ENCODE measurements at places on chromosomes 1 and 21.

DNA sequence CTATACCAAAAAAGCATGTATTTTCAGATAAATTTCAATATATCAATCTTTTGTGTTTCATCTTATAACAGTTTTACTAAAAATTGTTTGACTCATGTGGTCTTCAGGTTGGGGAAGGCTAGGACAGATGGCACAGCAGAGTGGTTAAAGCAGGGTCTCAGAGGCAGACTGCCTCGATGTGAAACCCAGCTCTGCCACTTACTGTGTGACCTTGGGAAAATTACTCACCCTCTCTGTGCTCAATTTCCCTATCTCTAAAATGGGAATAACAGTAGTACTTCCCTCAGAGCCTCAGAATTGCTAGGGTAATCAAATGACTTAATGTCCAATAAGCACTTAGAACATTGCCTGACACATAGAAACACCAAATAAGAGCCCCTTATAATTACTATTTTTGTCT is 262.1 kb upstream of the FMN2 start:
- DNase-seq: no peak

DNA sequence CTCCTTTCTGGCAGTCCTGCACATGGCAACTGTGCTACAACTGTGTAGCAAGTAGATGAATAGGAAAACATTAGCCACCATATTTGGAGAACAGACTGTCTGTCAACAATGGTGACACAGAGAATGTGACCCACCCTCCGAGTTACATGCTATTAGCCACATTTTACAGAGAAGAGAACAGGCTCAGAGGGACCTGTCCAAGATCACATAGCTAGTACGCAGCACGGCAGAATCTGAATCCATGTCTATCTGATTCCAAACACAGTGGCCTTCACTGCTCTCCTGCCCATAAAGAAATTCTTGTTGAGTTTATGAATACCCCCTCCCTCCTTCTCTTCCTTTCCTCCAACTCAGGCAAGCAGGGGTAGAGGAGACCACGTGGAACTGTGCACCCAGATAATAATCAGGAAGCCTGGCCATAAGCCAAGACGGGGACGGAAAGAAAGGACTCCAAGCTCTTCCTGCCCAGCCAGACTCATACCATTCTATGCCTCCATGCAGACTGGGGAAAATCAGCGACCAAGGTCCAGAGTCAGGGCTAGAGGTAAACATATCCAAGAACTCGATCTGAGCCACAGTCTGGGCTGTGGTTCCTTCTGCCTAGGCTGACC is 78.8 kb downstream of the TRABD2B start:
- DNase-seq: no peak

- DNase-seq: no peak
These were observed 43.8 kb downstream of the CD53 start for GRCh38 chr1:110916669-110917306.

GRCh38 chr1:36222481-36223380 is 1.5 kb upstream of the THRAP3 start:
- no peak for DNase-seq

- DNase-seq: no peak
These were observed 69.1 kb upstream of the C1orf105 start for GRCh38 chr1:172351346-172351745.

DNA sequence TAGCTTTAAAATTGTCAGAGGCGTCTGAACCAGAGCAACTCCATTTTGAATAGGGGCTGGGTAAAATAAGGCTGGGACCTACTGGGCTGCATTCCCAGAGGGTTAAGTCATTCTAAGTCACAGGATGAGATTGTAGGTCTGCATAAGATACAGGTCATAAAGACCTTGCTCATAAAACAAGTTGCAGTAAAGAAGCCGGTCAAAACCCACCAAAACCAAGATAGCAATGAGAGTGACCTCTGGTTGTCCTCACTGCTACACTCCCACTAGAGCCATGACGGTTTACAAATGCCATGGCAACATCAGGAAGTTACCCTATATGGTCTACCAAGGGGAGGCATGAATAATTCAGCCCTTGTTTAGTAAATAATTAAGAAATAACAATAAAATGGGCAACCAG is 143.6 kb downstream of the GABPA start:
- DNase-seq: no peak

DNA sequence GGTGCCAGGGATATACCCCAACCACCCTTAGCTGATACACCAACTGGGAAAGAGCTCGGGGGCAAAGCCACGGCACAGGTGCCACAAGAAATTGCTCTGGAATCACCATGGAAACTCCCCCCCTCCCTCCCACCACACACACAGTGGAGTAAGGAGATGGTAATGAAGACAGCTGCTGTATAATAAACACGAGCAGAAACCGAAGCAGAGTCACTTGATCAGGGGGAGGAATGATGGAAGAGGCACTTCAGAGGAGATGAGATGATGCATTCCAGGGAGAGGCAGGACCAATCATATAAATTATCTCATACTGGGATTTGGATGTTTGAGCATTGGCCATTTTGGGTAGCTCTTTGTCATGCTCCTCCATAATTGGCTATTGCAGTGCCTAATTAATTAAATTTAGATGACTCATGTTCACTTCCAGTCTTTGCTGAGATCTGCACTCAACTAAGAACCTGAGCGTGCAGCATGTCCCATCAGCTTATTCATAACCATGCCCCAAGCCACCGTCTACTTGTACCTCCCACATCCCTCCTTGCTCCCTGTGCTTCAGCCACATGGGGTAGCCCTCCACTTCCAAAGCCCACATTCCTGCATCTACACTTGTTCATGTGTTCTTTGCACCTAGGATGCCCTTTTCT is 189.5 kb downstream of the ZSCAN20 start:
- no peak for DNase-seq

DNA sequence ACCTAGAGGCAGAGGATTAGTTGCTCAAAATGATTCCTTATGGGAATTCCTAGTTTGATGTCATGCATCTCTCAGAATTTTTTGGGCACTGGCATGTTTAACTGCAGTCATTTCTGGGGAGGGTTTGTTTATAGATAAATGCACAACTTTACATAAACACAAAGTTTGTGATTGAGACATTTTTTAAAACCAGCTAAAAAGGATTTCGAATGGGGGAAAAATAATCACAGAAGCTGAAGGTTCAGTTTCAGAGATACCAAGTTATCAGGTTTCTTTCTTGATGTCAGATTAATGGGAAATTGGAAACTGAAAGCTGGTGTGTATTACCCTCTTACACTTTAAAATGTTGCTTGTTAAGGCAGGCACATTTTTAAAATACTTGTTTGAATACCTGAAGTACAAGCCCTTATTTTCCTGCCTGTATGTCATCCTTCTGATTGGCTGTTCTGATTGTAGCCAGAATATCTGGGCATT is 72.1 kb downstream of the DISP1 start:
- no peak for DNase-seq

DNA sequence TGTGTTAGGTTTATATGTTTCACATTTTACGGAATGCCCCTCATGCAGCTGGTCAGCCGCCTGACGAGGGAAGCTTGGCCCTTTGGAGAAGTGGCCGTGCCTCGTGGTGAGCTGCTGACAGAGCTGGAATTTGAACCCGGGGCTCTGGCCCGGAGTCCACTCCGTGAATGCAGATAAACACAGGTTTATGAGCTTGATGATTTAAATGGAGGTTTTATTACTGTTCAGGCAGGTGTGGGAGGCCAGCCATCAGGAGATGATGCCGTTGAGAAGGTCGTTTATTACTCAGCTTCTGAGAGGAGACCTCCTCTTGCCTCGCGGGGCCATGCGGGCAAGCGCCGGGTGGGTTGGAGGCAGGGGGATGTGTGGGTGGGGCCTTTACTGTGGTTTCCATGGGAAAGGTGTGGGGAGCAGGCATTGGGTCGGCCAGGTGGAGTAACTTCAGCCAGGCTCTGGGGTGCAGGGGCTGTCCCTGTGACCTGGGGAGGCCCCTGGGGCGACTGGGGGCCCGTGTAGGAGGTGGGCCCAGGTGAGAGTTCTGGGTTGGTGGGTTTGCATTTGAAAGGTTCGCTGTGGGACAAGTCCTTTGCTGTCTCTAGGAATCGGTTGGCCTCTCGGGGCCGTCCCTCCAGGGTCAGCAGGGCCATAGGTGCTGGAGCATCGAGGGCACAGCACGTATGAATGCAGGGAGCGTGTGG is 22.0 kb downstream of the PRKCZ start:
- no peak for DNase-seq

GRCh38 chr1:157932069-157932468 is 61.4 kb upstream of the KIRREL1 start:
- no peak for DNase-seq

- DNase-seq: no peak
These were observed 479 bp downstream of the SELENOF start for GRCh38 chr1:86913399-86913895.

DNA sequence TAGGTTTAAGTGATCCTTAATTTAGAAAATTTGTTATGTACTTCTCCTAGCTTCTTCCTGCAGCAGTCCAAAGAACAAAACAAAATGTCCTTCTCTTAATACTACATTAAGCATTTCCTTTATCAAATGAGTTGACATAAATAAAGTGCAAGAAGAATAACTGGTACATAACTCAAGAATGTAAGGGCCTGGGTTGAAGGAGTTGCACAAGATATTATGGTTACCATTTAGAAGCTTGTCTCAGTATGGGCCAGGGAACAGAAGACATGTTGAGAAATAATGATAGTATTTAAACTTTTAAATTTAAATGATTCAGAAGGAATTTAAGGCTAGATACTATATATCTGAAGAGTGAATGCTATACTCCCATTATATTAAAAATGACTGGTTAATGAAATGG is 23.5 kb downstream of the SUCO start:
- DNase-seq: no peak

DNA sequence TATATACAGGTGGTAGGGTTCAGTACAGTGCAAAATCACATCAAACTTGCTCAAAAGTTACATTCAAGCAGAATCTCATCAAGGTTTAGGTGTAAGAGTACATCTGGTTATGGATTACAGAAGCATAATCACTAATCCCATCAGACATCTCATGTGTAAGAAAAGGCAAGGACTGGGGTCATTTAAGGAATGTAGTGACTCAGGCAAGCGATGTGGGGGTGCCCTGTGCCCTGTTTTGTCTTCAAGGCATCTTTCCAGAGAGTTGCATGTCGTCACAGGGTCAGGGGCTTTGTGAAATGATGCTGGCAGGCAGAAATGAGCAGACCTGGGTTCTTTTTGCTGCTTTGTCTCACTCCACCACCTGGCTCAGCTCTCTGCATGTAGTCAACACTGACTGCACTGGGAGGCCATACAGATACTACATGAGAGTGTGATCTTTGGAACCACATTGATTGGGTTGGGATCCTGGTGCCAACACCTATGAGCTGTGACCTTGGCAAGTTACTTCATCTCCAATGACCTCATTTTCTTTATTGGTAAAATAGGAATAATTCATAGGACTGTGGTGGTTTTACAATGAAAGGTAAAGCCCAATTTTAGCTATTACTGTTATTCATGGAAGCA is 8.2 kb upstream of the HHIPL2 start:
- no peak for DNase-seq

DNA sequence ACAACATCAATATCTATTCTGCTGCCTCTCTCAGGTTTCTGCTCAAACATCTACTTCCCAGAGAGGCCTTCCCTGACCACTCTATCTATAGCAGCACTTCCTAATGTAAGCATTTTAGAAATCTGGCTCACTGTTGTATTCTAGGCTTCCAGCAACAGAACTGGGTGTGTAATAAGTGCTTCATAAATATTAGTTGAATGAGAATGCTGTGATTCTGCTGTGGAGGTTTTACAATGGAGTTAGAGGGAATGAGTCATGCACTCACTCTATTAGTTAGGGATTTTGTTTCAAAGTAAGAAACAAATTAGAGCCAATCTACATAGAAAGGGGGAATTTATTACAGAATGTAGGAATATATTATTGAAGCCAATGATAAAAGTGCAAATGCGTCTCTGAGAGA is 38.6 kb upstream of the SLC35F3 start:
- DNase-seq: no peak

All from NCI-H2029 treated with DMSO at 0.1 percent for 48 hours (cell line).